ENCODE measurements at places on chromosomes 1 and 21.
A peak's percentile ranks its signal among the peaks of the same experiment; 100 is the strongest.

GRCh38 chr1:5713101-5714010 lies 278.9 kb downstream of the NPHP4 start:
- H3K4me3 ChIP-seq = no peak overlapping the region
- H3K4me1 ChIP-seq = no peaks in the 10 kb centered on the region

- H3K36me3 ChIP-seq = no peaks in the 10 kb centered on the region
- no peak overlapping the region for H3K4me3 ChIP-seq
- peaks cover 17% of the 10 kb centered on the region for H3K4me1 ChIP-seq
- peaks cover 87% of the 10 kb centered on the region for H3K27me3 ChIP-seq
- H3K27ac ChIP-seq = no peak overlapping the region
These were observed 165.9 kb upstream of the CACNA1E start for GRCh38 chr1:181317261-181317930.

- no peaks in the 10 kb centered on the region for H3K36me3 ChIP-seq
- no peaks in the 10 kb centered on the region for H3K27me3 ChIP-seq
- peaks cover 8% of the 10 kb centered on the region for H3K4me1 ChIP-seq
- DNase-seq = no peak
- H3K4me3 ChIP-seq = no peak overlapping the region
- no peak overlapping the region for H3K27ac ChIP-seq
These were observed 93.6 kb downstream of the CRYAA start for GRCh38 chr21:43262427-43262826.

- H3K36me3 ChIP-seq = no peaks in the 10 kb centered on the region
- no peak overlapping the region for H3K4me3 ChIP-seq
- no peaks in the 10 kb centered on the region for H3K27me3 ChIP-seq
- H3K4me1 ChIP-seq = peaks cover 61% of the 10 kb centered on the region
- no peak for DNase-seq
These were observed 27.7 kb downstream of the PLPP3 start for GRCh38 chr1:56551691-56552090.

DNA sequence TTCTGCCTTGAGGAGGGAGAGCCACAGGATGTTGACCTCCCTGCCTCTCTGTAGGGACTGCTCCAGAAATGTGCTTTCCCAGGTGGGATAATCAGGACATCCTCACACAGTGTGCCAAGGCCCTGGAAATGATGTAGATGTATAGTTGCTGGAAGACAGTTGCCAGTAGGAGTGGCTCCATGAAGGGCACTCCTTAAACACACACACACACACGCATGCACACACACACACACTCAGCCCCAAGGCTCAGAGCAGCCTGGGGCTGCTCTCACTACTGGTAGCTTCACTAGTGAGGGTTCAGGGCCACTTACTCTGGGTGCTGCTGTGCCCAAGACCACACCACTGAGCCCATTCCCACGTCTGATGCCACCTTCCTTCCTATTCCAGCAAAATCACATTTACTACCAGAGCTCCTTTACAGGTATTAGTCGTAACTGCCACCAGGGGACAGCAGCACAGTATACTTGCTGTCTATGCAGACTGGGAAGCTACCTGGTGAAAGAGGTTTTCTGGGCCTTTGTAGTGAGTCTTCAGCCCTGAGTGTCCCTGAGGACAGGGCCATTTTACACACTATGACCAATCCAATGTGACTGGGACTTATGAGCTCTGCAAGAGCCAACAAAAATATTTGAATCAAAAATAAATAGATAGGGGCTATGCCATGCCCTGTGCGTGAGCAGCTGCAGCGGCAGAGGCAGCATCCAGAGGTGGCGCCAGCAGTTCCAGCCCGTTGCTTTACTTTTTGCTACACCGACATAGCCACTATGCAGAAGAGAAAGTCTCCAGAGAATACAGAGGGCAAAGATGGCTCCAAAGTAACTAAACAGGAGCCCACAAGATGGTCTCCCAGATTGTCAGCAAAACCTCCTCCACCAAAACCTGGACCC lies 15.0 kb downstream of the CRNN start:
- H3K4me3 ChIP-seq = no peak overlapping the region
- no peaks in the 10 kb centered on the region for H3K36me3 ChIP-seq
- H3K27ac ChIP-seq = no peak overlapping the region
- H3K4me1 ChIP-seq = no peaks in the 10 kb centered on the region

DNA sequence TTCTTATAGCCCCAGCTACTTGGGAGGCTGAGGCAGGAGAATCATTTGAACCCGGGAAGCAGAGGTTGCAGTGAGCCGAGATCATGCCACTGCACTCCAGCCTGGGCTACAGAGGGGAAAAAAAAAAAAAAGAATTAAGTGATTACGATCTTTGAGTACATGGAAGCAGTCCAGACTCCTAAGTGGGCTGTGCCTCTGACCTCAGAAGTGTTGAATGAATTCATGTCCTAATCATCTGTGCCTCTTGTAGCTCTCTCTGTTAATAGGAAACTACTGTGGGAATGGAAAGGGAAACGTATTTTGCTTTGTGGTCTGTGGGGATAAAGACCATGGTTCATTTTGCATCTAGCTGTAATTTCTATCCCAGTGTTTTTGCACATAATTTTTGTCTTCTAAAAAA lies 8.4 kb upstream of the IVNS1ABP start:
- H3K27ac ChIP-seq = no peak overlapping the region
- no peak overlapping the region for H3K4me3 ChIP-seq
- no peaks in the 10 kb centered on the region for H3K36me3 ChIP-seq
- H3K4me1 ChIP-seq = no peaks in the 10 kb centered on the region

DNA sequence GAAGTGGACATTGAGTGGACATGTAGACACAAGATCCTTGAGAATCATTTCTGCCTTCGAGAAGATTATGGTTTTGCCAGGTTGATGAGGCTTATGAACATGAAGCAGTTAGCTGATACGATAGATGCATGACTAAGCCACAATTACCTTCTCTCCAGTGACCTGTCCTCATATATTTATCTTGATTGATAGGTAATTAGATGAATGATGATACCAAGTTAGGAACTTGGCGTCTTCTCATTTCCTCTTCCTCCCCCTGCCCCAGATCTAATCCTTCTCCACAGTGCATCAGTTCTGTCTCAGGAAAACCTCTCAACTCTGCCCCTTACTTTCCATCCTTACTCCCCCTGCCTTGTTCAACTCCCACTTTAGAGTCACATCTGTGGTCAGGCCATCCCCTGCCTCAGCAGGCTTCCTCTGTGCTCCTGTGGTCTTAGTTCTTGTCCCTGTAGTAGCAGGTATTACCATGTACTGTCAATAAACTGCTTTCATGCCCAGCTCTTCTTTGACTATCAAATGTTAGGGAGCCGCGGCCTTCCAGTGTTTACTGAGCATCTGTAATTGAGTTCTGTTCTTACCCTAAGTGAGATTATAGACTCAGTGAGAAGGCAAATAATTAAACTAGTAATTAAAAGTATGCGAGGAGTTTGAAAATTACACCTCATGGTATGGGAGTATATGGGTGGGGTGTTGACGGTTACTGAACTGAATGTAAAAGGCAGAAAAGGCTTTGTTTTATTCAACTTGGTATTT lies 5.1 kb downstream of the ST6GALNAC3 start:
- no peak overlapping the region for H3K27ac ChIP-seq
- H3K36me3 ChIP-seq = no peaks in the 10 kb centered on the region
- no peak for DNase-seq
- no peaks in the 10 kb centered on the region for H3K27me3 ChIP-seq
- H3K4me1 ChIP-seq = peaks cover 5% of the 10 kb centered on the region

GRCh38 chr1:179042700-179043099 lies 17.0 kb downstream of the FAM20B start:
- DNase-seq = no peak
- H3K36me3 ChIP-seq = no peaks in the 10 kb centered on the region
- H3K4me1 ChIP-seq = peaks cover 5% of the 10 kb centered on the region
- H3K27ac ChIP-seq = no peak overlapping the region

- no peaks in the 10 kb centered on the region for H3K27me3 ChIP-seq
- H3K4me1 ChIP-seq = no peaks in the 10 kb centered on the region
- H3K4me3 ChIP-seq = no peak overlapping the region
These were observed 526.6 kb downstream of the MRPL39 start for GRCh38 chr21:25080661-25081060.

- H3K27me3 ChIP-seq = no peaks in the 10 kb centered on the region
- H3K4me3 ChIP-seq = no peak overlapping the region
- H3K27ac ChIP-seq = no peak overlapping the region
- no peaks in the 10 kb centered on the region for H3K4me1 ChIP-seq
- no peaks in the 10 kb centered on the region for H3K36me3 ChIP-seq
- no peak for DNase-seq
These were observed 26.1 kb downstream of the METTL13 start for GRCh38 chr1:171807556-171807955.

DNA sequence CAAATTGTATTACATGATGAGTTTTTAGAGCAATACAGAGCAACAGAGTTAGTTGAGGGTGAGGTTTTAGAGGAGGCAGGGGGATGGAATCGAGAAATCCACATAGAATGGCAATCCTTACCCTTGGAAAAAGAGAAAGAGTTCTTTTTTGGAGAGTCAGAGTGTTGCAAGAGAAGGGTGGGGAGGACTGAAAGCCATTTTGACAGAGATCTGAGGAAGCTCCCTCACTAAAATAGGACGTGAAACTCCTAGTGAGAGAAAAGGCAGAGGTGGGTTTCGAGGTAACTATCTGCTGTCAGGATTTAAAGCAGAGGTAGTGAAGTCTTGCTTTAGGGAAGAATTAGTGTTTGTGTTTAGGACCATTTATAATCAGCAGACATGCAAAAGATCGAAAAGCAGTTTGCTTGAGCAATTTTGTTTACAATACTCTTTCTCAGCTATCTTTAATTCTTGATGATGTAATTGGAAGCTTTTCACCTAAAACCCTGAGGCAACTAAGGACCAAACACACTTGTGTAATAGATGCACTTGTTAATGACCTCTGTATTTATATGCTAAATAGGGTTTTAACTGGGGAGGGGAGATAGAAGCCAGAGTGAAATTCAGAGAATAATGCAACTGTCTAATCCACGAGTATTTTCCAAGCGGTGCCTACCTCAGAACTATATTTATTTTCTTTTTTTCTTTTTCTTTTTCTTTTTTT lies 20.0 kb downstream of the ADAMTS5 start:
- no peaks in the 10 kb centered on the region for H3K36me3 ChIP-seq
- no peaks in the 10 kb centered on the region for H3K27me3 ChIP-seq
- H3K27ac ChIP-seq = no peak overlapping the region
- no peak for DNase-seq
- no peak overlapping the region for H3K4me3 ChIP-seq

GRCh38 chr1:22915816-22916470 lies 56.7 kb downstream of the LACTBL1 start:
- H3K4me3 ChIP-seq = no peak overlapping the region
- no peak for DNase-seq
- peaks cover 5% of the 10 kb centered on the region for H3K27me3 ChIP-seq
- H3K4me1 ChIP-seq = peaks cover 6% of the 10 kb centered on the region

DNA sequence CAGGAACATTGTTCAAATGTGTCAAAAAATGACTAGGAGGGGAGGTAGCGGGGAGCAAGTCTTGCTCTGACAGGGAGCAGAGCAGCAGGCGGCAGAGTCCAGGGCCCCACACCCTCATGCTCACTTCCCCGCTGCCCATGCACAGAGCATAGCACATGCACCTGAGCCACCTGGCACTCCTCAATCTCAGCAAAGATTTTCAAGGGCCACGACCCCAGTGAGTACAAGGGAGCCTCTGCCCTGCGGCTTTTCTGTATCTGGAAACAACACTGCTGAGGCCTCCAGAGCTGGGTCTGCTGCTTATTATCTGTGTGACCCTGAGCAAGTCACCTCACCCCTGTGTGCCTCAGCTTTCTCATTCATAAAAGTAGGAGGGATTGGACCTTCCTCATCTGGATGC lies 1.1 kb upstream of the GJB3 start:
- no peak overlapping the region for H3K4me3 ChIP-seq
- peaks cover 51% of the 10 kb centered on the region for H3K4me1 ChIP-seq
- no peaks in the 10 kb centered on the region for H3K36me3 ChIP-seq
- peak overlapping the region; percentile 97 for H3K27ac ChIP-seq

- peaks cover 5% of the 10 kb centered on the region for H3K4me1 ChIP-seq
- H3K27ac ChIP-seq = no peak overlapping the region
- no peak for DNase-seq
- H3K4me3 ChIP-seq = no peak overlapping the region
These were observed 9.0 kb downstream of the TRIM67 start for GRCh38 chr1:231170875-231171274.

DNA sequence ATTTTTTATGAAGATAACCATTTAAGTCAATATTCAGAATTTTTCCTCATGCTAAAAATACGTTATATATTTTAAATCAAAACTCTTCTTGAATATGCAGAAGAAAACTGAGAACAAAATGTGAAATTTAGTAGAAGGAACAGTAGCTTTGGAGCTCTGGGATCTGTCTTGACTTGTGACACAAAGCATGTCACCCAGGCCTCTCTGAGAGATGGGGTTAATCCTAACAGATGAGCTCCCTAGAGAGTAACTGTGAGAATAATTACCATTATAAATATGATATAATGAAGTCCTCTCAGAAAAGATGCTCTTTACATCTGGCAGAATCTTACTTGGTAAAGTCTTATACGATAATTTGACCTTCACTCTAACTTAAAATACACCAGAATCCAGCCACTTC lies 272.0 kb downstream of the PTPRC start:
- H3K27me3 ChIP-seq = no peaks in the 10 kb centered on the region
- no peak overlapping the region for H3K27ac ChIP-seq
- no peaks in the 10 kb centered on the region for H3K4me1 ChIP-seq
- no peak overlapping the region for H3K4me3 ChIP-seq
- no peaks in the 10 kb centered on the region for H3K36me3 ChIP-seq

GRCh38 chr1:172778456-172779455 lies 119.9 kb downstream of the FASLG start:
- peaks cover 2% of the 10 kb centered on the region for H3K4me1 ChIP-seq
- no peak overlapping the region for H3K27ac ChIP-seq
- no peaks in the 10 kb centered on the region for H3K27me3 ChIP-seq
- no peaks in the 10 kb centered on the region for H3K36me3 ChIP-seq

GRCh38 chr1:232074265-232074664 lies 447.7 kb downstream of the DISC1 start:
- H3K27ac ChIP-seq = no peak overlapping the region
- H3K4me1 ChIP-seq = no peaks in the 10 kb centered on the region
- no peak overlapping the region for H3K4me3 ChIP-seq
- DNase-seq = no peak
- H3K36me3 ChIP-seq = no peaks in the 10 kb centered on the region

GRCh38 chr1:209758400-209758799 lies 2.5 kb downstream of the TRAF3IP3 start:
- H3K27ac ChIP-seq = no peak overlapping the region
- H3K4me1 ChIP-seq = no peaks in the 10 kb centered on the region
- DNase-seq = no peak
- H3K27me3 ChIP-seq = no peaks in the 10 kb centered on the region

DNA sequence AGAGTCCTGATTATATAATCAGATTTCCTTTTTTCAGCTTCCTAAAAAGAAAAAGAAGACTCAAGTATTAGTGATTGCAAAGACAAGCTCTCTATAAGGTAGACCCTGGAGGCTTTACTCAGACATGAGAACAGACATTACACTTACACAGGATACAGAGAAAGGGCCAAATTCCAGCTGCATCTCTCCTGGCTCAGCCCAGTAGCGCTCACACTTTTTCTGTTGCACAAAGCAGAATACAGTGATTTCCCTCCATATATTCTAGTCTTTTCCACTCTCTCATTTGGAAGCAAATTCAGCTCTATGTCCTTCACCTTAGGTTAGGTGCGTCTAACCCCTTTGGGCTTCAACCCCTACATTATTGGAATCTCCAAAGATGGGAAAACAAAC lies 15.1 kb downstream of the PTPN22 start:
- no peak for DNase-seq
- no peak overlapping the region for H3K4me3 ChIP-seq
- no peaks in the 10 kb centered on the region for H3K36me3 ChIP-seq
- no peaks in the 10 kb centered on the region for H3K27me3 ChIP-seq
- H3K27ac ChIP-seq = no peak overlapping the region
- peaks cover 3% of the 10 kb centered on the region for H3K4me1 ChIP-seq
